ENCODE measurements at places on chromosomes 7 and 10.

DNA sequence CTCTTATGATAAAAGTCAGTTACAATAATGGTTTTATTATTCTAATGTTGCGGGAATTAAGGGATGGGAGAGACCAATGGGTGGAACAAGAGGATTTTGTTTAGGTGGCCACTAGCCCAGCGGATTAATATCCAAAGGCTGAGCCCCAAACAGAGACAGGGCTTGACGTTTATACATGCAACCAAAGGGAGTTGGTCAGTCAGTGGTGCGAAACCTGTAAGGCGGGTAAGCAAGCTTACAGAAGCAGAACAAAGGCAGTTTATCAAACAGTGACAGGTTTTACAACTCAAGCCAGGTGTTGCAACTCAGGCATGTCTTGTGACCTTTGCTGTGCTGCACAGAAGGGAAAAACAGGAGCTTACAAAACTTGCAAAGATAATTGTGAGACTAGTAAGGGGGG, 622.9 kb upstream of the MBL2 start:
- DNase-seq, result no peak

GRCh38 chr7:18845700-18846099, 271.7 kb downstream of the TWIST1 start:
- no peak for DNase-seq

DNA sequence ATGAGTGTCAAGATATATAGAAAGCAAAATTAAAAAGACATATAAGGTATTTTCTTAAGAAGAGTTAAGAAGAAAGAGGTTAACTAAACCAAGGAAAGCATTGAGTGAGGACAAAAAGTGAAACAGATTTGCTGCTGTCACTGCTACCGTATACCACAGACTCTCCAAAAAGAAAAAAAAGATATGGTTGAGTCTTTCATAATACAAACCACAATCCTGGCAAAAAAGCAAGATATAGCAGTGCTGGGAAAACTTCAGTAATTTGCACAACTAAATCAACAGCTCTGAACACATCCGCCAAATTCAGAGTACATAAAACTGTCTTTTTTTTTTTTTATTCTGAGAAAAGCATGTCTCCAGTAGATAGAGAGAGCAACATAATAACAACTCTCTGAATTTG, 114.7 kb downstream of the ETV1 start:
- no peak for DNase-seq

DNA sequence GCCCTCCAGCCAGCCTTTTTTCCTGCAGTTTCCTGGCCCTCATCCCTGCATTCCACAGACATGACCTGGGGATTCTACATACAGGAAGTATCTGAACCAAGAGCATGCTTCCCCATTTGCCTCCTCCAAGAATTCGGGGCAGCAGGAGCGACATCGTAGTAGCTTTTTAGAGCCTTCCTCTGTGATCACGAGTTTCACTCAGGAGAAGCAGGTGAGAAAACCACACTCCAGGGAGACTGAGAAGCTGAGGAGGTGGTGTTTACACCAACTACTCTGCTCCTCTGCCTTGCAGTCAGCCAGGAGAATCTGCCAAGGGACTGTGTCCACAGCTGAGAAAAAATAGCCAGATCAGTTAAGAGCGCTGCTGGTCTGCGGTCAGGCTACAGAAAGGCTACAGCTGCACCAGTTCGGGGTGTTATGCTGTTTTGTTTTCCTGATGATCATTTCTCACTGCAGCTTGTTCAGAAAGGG, 54.1 kb downstream of the HSPA12A start:
- DNase-seq, result no peak

DNA sequence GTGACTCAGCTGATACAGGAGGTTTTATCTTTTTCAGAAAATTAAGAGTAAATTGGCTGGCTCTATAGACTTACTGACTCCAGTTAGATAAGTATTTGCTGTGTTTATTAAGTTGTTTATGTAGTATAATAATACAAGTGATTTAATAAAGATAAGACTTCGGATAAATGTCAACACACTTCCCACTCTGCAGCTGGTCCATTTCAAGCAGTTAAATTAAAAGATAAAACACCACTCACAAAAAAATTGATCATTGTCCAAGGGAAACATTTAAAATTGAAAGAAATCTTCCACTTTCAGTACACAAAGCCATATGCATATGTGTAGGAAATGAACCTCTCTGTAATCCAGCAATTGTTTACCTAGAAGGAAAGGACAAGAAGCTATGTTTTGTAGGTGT, 106.1 kb upstream of the SP8 start:
- no peak for DNase-seq

Data from tibial nerve (tissue), 4 donors.